HFF-Myc (cell line): ENCODE measurements at places on chromosomes 1 and 21.

DNA sequence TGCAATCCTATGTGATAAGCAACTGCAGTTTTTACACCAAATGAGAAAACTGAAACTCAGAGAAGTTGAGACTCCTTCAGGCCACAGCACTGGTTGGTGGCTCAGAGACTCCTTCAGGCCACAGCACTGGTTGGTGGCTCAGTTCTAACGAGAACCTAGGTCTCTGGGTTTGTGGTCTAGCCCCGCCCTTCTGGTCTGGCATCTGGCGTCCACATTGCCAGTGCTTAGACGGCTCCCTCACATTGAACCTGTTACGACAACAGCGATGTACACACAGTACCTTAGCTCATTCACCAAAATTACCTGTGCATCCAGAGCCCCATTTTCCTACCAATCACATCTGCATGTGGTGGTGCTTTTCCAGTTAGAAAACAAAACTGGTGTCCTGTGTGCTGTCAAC lies 66.1 kb downstream of the NID1 start:
- DNase-seq, result peak; percentile 69

- DNase-seq, result no peak
These were observed 30.6 kb downstream of the LY9 start for GRCh38 chr1:160826546-160826945.

GRCh38 chr1:90325168-90325567 lies 330.3 kb downstream of the ZNF326 start:
- DNase-seq, result no peak

DNA sequence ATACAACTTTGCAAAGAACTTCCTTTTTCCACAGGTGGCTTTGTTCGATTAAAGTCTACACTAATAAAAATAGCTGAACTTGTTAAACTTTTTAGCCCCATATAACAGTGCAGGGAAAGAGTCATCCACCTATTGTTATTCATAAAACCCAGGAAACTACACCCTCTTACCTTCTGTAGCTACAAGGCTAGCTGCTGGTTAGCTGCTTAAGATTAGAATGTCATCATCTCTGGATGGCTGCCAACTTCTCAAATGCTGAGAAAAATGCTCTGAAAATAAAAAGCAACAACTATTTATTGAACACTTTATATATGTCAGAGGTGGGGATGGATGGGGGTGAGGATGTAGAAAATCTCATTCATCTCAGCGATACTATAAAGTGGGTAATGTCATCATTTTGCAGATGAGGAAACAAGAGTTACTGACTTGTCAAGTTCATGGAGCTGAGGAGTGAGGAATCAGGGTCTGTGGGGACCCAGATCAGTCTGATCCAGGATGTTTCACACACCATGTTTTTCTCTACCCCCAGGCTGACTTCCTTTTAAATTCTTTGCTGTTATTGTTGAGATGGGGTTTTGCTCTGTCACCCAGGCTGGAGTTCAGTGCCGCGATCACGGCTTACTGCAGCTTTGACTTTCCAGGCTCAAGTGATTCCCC lies 17.1 kb downstream of the ATP5PF start:
- DNase-seq, result no peak

- DNase-seq, result no peak
These were observed 11.3 kb upstream of the PTPRC start for GRCh38 chr1:198627436-198628066.

GRCh38 chr21:32587651-32588050 lies 2.3 kb upstream of the TCP10L start:
- no peak for DNase-seq

- DNase-seq, result no peak
These were observed 53.2 kb downstream of the GRIK3 start for GRCh38 chr1:36981126-36981525.
